Stimulated activated CD8-positive, alpha-beta memory T cell treated with anti-CD3 and anti-CD28 coated beads, Interleukin-7, amount 100 ng/mL, for 1 hour (primary cell): ENCODE measurements at places on chromosomes 4 and X.

DNA sequence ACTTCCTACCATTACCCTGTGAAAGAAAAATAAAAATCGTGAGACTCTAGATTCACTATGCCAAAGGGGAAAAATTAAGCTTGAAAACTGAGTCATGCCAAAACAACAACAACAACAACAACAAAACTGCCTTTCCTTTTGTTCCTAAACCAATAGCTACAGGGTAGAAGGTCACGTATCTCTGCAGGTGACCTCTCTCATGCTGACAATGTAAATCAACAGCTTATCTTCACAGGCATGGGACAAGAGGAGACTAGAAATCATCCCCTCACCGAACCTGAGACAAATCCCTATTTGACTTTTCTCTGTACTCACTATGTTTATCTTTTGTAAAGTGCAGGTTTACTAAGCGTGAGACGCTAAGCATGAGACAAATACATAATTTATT lies 20.5 kb upstream of the AADAT start:
- no peak for DNase-seq

GRCh38 chr4:1044469-1045192 lies 33.2 kb downstream of the FGFRL1 start:
- no peak for DNase-seq

- DNase-seq: no peak
Measured at GRCh38 chrX:9374555-9374954, 90.3 kb upstream of the TBL1X start.

GRCh38 chr4:62119195-62119594 lies 919.1 kb downstream of the ADGRL3 start:
- no peak for DNase-seq

DNA sequence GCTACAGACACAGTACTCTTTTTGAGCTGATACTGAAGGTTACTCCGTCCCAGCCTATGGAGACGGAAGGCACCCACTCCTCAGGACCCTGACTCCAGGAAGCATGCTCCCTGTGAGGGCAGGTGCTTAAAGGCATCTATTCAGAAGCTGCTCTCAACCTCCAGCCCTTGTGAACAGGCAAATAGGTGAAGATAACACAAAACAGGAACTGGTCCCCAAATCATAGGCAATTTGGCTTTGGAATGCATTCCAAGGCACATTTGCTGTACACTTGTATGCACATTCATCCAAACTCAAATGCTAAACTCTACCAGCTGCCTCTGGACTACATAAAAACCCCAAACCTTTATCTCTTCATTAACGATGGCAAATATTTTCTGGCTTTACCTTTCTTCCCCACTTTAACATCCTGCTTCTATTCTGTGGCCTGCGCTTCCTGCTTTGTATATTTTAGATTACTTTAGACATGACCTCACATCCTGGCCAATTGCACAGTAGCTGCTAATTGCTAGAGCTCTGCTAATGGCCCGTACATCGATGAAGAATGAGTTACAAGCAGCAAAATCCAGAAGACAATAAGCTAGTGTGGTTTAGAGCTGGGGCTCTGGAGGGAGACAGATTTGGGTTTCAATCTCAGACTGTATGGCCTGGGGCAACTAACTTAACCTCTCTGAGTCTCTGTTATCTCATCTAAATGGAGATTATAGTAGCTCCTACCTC lies 3.2 kb downstream of the SEL1L3 start:
- no peak for DNase-seq

DNA sequence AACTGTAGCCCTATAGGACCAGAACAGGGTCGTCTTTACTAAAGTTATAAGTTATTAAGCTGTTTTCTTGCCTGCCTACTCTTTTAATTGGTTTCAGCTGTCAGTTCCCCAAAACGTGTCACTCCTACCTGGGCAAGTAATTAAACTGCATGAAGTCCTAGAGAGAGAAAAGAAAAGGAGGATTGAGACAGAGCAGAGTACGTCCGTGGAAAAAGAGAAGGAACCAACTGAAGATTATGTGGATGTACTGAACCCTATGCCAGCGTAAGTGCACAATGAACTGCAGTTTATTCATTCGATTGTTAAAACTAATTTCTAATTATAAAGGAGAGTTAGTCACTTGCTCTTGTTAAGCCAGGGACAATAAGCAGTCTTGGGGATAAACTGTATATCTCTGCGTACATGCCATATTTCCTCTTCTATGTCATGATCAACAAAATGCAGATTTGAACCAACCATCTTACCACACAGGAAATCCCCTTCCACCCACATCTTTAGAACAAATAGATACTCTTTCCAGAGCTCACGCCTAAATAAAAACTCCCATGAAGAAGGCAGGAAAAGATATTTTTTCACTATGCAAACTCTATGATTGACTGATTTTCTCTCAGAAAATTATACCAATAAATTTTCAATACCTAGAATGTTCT lies 22.8 kb downstream of the STAP1 start:
- no peak for DNase-seq

- DNase-seq: no peak
Measured at GRCh38 chrX:75155447-75155826, 646 bp downstream of the ABCB7 start.

- DNase-seq: no peak
Measured at GRCh38 chr4:129839687-129840086, 743.7 kb downstream of the C4orf33 start.

GRCh38 chr4:150215601-150216000 lies 137.4 kb downstream of the DCLK2 start:
- no peak for DNase-seq

- DNase-seq: no peak
Measured at GRCh38 chr4:148735432-148736155, 293.4 kb upstream of the NR3C2 start.

GRCh38 chrX:51395480-51395809 lies 62.8 kb downstream of the NUDT10 start:
- no peak for DNase-seq

- DNase-seq: no peak
Measured at GRCh38 chr4:45745741-45746140, 378.1 kb downstream of the GABRG1 start.

DNA sequence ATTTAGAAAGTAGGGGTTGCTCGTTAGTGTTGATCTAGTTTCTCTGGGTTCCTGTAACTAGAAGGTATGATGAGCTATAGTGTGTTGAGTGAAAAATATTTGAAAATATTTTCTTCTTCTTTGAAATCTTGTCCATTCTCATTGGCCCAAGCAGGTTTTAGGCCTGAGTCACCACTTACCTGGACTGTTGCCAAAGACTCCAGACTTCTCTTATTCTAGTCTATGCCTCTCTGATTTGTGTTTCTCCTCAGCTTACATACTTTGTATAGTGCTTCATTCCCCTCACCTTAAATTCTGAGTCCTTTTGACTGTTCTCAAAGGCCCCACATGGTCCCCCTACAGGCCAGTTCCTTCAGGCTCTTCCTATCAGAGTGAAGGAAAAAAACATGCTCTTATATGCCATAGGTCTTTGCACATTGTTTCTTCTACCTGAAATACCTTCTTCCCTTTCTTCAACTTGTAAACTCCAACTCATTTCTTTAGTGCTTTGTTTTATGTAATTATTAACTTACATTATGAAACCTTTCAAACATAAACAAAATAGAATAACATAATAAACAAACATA lies 258.2 kb downstream of the PPP1R2C start:
- DNase-seq: no peak

GRCh38 chrX:19628011-19628575 lies 112.8 kb upstream of the MAP3K15 start:
- no peak for DNase-seq

DNA sequence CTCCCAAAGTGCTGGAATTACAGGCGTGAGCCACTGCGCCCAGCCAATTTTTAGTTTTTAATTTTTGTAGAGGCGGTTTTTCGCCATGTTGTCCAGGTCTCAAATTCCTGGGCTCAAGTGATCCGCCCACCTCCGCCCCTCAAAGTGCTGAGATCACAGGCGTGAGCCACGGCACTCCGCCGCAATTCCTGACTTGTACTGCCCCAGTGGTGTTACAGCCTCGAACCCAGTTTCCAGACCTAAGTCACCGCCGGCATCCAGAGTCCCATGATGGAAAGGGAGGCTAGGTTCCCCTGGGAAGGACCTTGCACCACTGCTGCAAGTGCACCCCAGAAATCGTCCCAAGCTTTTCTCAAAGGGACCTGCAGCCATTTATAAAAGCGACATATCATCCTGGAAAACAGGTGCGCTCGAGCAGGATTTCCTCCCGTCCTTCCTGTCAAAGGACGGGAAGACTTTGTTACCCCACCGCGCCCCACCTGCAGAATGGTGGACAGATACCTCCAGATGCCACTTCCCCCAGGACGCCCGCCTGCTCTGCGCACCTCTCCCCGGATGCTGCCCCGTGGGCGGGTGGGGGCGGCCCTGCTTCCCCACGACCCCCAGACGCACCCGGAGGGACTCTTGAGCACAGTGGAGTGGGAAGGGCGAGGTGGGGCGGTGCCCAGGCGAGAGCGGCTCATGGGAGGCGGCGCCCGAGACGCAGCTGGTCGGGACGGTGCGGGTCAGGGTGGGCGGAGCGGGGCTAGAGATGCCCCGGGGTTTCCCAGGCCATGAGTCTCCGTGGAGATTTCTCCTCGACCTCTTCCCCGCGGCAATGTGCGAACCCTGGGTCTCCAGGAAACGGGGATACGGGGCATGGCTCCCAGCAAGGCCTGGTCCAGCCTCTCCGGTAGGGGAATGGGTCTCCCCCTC lies 947 bp upstream of the RPL10 start:
- no peak for DNase-seq

- DNase-seq: no peak
Measured at GRCh38 chrX:132614297-132614696, 125.5 kb upstream of the MBNL3 start.

- no peak for DNase-seq
Measured at GRCh38 chrX:106249706-106250379, 81.7 kb downstream of the PWWP3B start.

- no peak for DNase-seq
Measured at GRCh38 chr4:163815776-163816175, 321.3 kb downstream of the TMA16 start.

DNA sequence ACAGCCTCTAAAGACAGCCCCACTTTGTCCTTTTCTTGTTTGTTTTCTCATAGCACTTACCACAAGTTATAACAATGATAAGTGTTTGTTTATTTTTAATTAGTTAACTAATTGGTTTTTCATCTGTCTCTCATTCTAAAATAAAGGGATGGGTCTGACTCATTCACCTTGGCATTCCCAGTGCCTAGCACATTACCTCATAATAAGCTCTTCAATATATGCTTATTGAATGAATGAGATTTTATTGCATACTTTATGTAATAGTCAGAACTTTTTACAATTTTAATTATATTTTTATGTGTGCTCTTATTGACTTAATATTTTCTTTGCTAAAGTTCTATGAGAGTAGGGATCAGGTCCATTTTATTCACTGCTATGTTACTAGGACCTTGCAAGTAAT lies 22.8 kb upstream of the PRKG2 start:
- DNase-seq: no peak

DNA sequence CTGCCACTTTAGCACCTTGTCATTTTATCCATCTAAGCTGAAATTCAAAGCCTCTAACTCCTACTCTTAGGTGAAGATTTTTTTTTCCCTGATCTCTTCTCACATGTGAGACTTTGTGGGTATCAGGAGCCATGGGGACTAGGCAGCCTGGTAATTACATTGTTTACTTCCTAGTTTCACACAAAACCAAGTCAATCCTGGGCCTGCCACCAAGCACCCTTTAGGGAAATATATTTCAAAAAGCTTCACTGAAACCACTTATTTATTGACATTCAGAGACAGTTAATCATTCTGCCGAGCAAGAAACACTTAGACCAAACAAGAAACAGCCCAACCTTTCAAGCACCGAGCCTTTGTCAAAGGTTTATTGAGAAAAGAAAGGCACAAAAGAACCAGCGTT lies 200.0 kb downstream of the RELL1 start:
- no peak for DNase-seq

DNA sequence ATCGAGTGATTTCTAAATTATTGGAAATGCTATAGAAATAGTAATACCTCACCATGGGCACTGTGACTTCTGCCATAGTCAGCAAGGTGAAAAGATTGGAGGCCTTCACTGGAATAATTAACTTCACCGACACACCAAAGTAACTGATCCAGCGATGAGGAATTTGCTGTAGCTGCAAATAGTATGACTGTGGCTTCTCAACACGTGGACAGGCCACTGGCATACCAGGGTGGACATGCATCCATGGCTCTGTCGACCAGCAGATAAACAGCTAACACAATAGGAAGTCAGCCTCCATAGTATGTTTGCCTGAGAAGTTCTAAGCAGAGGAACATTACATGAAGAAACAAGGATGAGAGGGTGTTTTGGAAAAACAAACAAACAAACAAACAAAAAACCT lies 10.9 kb upstream of the FAT4 start:
- no peak for DNase-seq

DNA sequence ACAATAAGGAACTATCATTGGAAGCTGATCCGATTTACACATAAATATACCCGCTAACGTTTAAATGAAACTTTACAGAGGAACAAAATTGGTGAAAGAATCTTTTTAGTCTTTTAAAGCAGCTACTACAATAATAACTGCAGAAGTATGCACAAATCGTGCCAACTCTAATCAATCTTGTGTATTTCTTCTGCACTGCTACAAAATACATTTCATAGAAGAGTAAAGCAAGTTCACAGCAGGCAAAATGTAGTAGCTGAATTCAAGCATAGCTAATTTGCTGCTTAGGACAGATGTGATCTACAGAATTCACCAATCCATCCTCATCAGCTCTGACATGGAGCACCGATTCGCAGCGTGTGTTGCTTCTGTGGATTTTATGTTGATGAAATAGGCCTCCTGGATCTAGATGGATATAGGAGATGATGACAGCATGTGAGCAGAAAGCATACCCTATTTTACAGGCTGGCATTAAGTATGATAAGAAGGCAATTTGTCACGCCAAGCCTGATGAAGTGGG lies 367.3 kb upstream of the FGF13 start:
- no peak for DNase-seq

DNA sequence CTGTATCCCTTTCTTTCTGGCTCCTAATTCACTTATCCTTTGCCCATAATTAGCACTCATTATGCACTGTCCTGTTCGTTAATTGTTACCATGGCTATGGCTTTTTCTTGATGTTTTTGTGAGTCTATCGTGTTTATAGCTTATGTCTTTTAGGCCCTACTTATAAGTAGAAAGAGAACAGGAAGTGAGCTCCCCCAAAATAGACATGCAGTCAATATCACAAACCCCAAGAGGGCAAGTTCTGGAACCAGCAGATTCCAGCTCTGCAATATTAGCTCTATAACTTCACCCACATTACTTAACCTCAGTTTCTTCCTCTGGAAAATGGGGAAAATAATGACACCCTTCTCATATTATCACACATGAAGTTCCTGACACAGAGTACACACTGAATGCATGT lies 7.4 kb upstream of the HS3ST1 start:
- no peak for DNase-seq

GRCh38 chr4:127120441-127121090 lies 512.2 kb upstream of the INTU start:
- DNase-seq: no peak

GRCh38 chr4:181685911-181686310 lies 557.3 kb upstream of the TENM3 start:
- DNase-seq: no peak

DNA sequence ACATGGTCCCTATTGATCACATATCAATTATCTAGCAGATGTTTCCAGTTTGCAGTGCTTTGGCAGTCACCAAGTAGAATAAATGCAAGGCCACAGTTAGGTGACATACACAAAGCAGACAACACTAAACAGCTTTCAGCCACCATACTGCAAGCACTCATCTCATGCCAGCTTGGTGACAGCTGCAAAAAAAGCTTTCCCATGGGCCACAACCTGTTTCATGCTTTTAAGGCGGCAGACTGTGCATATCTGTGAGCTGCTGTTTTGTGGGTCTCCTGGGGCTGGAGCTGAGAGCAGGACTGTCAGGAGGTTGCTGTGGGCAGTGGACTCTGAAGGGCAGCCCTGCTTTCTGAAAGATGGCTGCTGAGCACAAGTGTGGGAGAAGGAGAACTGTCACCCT lies 82.6 kb downstream of the FHDC1 start:
- no peak for DNase-seq
